Endothelial cell (in vitro differentiated cells): ENCODE measurements at places on chromosomes 6 and 20.

DNA sequence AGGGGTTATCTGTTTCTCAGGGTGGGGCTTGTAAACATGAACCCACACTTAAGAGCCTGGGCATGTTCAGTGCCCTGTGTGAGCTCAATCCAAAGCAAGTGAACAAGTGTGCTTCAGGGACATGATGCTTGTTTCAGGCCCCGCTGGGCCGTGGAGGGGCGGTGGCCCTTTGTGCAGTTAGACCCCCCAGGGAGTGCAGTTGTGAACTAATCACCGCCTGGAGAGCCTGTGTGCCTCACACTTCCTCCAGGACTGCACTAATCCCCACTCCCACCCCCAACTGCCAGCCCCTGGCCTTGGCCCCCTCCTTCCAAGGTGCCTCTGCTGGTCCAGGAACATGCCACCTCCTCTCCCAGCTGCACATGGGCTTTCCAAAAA lies 58.1 kb downstream of the RREB1 start:
- H3K4me3 ChIP-seq: no peak overlapping the region
- DNase-seq: no peak
- peaks cover 72% of the 10 kb centered on the region for H3K4me1 ChIP-seq
- peaks cover 4% of the 10 kb centered on the region for H3K27me3 ChIP-seq
- H3K27ac ChIP-seq: no peak overlapping the region

GRCh38 chr20:30286157-30286556 lies 971.3 kb upstream of the DEFB115 start:
- no peak overlapping the region for H3K4me3 ChIP-seq
- peaks cover 14% of the 10 kb centered on the region for H3K36me3 ChIP-seq
- peak overlapping the region; percentile 61 for H3K27ac ChIP-seq
- no peak for DNase-seq

- no peak overlapping the region for H3K4me3 ChIP-seq
- DNase-seq: no peak
- no peak overlapping the region for H3K27ac ChIP-seq
- no peaks in the 10 kb centered on the region for H3K4me1 ChIP-seq
Observed at GRCh38 chr6:74598462-74599393, 607.1 kb downstream of the COL12A1 start.

GRCh38 chr6:144033816-144034735 lies 26.0 kb upstream of the PLAGL1 start:
- no peaks in the 10 kb centered on the region for H3K4me1 ChIP-seq
- no peak overlapping the region for H3K4me3 ChIP-seq
- no peaks in the 10 kb centered on the region for H3K27me3 ChIP-seq
- no peaks in the 10 kb centered on the region for H3K36me3 ChIP-seq

- peaks cover 21% of the 10 kb centered on the region for H3K4me1 ChIP-seq
- DNase-seq: no peak
- no peak overlapping the region for H3K27ac ChIP-seq
- peaks cover 2% of the 10 kb centered on the region for H3K27me3 ChIP-seq
Observed at GRCh38 chr20:12965870-12966251, 42.9 kb upstream of the SPTLC3 start.

DNA sequence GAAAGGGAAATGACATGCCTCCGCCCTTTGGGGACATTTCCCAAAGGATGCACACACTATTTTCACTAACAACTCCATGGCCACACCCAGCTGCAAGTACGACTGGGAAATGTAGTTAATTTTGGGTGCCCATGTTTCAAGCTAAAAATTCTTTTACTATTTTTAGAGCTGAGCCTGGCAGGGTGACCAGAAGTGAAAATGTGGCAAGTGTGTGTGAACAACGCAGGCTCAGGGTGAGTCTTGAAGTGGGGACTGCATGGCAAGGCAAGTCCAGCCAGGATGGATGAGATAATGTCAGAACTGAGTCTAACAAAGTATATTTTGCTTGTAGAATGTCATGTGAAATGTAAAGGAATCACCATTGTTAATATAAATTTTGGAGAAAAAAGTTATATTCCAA lies 17.0 kb upstream of the CD109 start:
- peaks cover 6% of the 10 kb centered on the region for H3K27me3 ChIP-seq
- H3K4me1 ChIP-seq: no peaks in the 10 kb centered on the region
- DNase-seq: no peak
- no peak overlapping the region for H3K4me3 ChIP-seq
